ENCODE measurements at places on chromosomes 7 and 10.

DNA sequence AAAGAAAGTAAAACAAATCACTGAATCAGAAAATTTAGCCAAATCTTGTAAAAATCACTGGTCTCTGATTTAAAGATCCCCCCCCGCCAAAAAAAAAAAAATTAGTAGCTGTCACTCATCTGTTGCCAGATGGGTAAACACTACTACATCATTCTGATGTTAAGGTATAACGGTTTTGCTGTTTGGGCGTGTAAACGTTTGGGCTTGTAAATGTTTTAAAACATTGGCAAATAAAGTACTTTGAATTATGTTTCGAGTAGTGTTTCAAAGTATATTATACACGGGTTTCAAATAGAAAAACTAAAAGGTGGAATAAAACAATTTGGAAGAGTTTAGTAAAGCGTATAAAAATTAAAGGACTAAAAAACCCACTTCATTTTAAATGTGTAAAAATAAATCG lies 1.5 kb downstream of the TMEM229A start:
- no peak for DNase-seq

GRCh38 chr10:35025916-35026315 lies 64.2 kb downstream of the CUL2 start:
- DNase-seq: no peak

DNA sequence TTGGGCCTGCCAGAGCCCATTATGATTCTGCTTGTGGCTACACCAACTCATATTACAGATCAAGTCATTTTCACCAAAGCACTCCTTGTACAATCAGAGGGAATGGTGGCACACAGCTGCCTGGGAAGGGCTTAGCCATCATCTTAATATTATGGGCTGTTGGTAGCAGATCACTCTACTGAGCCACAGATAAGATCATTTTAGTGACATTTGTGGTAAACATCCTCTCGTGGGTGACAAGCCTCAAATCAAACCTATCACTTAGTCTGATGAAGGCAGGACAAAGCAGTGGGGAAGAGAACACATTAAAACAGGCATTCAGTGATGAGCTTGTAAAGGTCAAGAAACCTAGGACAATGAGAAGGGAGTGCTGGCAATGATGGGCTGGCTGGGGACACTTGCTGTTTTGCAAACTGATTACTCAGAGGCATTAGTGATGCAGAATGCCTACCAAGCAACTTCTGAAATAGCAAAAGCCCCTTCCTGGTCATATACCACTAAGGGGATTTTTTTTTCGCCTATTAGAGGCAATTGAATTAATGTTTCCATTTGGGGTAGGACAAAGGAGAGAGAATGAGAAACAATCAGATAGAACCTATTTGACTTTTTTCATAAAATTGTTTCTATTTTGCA lies 137.5 kb upstream of the WDR11 start:
- no peak for DNase-seq

GRCh38 chr10:121722665-121723064 lies 124.4 kb upstream of the FGFR2 start:
- no peak for DNase-seq

GRCh38 chr10:24790599-24790998 lies 66.9 kb upstream of the ARHGAP21 start:
- DNase-seq: no peak

GRCh38 chr7:152419473-152420429 lies 16.1 kb downstream of the KMT2C start:
- no peak for DNase-seq

- DNase-seq: no peak
Measured at GRCh38 chr7:80725181-80725611, 86.8 kb downstream of the CD36 start.

GRCh38 chr7:49624611-49625010 lies 148.8 kb upstream of the VWC2 start:
- no peak for DNase-seq

GRCh38 chr7:37471619-37472018 lies 23.0 kb upstream of the ELMO1 start:
- DNase-seq: no peak

GRCh38 chr7:83575436-83575835 lies 73.5 kb downstream of the SEMA3E start:
- no peak for DNase-seq

DNA sequence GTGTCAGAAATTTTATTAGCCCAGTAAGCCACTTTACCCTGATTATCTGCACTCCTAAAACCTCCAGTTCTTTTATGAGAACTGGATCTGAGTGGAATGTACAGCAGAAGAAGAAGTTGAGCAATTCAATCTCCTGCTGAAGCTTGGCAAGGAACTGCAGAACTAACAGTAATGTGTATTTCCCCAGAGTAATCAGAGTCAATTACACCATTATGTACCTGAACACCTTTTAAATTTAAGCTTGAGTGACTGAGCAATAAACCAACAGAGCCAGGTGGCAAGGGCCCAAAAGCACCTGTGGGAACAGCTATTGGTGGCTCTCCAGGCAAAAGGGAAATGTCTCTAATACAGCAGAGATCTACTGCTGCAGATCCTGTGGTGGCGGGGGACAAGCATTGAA lies 40.1 kb upstream of the AKR1C2 start:
- DNase-seq: no peak

DNA sequence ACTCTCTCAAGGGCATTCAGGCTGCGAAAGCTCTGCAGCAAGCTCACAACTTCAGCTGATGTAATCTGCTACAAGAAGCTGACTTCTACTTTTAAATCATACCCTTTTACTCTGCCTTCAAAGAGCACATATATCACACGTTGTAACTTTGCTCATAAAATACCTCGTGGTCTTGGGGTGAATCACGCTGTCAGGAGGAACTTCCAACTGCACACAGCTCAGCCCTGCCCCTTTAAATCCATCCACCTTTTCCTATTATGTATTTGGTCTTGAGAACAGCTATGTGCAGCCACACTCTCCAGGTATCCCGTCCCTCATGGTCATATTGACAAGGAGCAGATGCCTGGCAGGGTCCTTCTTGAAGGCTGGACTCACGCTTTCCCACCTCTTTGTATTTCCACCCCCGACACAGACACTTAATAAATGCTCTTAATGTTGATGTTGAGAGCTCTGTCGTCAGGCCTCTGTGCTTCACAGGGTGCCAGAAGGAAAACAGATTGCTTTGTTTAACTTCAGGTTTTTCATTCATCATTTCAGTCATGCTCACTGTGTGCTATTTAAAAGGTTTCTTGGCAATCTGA lies 47.6 kb downstream of the ICA1 start:
- no peak for DNase-seq

- no peak for DNase-seq
Measured at GRCh38 chr7:147485660-147486210, 1104.8 kb upstream of the C7orf33 start.

DNA sequence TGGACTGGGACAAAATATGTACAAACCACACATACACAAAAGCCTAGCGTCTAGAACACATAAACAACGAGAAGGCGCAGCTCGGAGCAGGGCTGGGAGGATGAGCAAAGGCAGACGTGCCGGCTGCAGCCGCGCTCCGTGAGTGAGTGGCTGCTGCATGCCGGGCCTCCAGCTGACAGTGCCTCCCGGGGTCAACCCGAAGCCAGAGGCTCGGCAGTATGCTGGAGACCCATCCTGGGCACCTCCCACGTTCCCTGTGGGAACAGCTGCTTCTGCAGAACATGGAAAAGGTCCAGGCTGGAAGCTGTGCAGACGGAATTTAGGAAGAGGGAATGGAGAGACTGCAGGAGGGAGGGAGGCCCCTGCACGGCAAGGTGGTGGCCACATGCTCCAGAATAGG lies 3.6 kb upstream of the GPR146 start:
- DNase-seq: no peak

DNA sequence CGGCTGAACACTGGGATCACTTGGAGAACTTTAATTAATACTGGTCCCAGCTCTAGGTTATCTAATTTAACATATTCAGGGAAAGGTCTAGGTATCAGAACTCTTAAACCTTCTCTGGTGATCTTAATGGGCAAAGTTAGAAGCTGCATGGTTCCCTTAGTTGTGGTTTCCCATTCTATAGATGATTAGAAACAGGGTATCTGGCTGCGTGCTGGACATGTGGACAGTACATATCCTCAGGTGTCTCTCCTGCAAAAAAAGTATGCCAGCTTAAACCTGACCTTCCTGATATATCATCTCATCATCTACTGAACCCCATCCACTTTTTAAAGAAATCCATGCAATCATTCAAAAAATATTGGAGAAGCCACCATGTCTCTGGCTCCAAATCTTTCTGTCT lies 284.5 kb upstream of the DKK1 start:
- no peak for DNase-seq

DNA sequence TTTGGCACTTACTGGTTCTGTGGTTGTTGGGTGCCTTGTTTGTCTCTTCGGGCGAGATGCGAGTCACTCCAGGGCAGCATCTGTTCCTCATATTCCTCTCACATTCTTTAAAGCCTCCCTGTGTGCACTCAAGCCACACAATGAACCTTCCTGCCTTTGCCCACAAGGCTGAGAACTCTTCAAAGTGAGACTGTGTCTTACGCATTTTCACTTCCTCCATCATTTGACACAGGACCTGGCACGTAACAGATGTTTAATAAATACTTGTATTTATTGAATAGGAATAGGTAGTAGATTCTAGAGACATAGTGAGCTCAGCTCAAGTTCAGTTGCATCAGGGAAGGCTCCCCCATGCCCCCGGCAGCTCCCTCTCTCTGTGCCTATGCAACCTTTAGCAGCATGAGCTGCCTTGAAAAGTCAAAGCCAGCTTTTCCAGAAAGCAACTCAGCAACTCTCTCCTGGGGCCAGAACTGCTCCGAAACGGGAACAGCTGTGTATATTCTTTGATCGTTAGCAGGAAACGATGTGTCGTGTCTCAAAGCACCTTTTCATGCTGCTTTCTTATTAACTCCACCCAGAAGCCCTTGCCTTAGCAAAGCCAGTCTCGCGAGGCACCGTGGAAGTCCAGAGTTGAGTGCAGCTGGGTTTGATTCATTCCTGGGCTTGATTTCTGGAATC lies 97.5 kb downstream of the PFKFB3 start:
- no peak for DNase-seq

DNA sequence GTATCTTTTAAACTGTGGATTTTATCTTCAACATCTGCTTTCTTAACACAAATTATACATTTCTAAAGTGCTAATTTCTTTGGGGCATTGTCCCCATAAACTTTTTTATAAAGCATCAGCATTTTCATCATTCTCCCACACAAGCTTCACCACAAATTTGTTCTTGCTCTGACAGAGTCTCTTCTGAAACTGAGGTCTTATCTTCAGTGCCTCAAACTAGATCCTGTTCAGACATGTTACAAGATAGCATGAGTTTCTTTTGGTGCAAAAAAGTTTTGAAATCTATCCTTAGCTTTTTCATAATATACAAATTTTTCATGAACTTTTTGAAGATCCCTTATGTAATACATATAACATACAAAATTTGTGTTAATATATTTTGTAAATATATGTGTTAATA lies 346.6 kb downstream of the IPMK start:
- DNase-seq: no peak

GRCh38 chr10:6694447-6695140 lies 114.5 kb upstream of the PRKCQ start:
- no peak for DNase-seq

- no peak for DNase-seq
Measured at GRCh38 chr7:146208492-146208891, 91.9 kb downstream of the CNTNAP2 start.

DNA sequence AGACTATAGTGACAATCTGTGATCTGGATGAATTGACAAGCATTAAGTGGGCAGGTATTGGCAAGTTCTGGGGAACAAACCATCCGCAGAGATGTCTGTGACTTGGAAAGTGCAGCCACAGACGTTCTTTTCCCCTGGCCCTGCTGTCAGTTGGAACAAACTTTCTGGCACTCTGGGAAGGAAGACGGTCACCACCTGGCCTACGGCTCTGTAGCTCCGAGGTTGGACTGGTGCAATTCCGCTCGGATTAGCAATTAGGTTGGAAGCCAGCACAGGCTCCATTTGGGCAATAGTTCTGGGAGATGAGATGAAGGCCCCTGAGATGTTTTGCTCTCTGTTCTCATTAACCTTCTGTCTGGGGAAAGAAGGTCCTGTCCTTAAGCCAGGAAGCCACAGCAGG lies 437.5 kb downstream of the CALN1 start:
- DNase-seq: no peak

- DNase-seq: no peak
Measured at GRCh38 chr7:134366481-134366880, 49.8 kb upstream of the SLC35B4 start.

- DNase-seq: no peak
Measured at GRCh38 chr7:27842851-27843250, 102.9 kb downstream of the TAX1BP1 start.

DNA sequence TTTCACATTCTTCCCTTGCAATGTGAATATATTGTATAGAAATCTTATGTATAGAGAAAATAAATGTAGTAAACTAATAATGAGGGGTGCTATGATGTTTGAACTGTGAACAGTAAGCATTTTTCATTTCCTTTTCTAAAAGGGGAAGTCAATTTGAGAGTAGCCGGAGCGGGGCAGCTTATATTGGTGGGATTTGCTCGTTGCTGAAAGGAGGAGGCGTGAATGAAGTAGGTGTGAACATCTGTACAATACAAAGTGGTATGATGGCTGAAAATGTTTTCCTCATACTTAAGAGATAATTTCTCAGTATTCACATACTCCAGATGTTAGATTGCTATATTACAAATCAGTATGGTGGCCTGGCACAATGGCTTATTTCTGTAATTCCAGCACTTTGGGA lies 87.1 kb downstream of the SRI start:
- no peak for DNase-seq

DNA sequence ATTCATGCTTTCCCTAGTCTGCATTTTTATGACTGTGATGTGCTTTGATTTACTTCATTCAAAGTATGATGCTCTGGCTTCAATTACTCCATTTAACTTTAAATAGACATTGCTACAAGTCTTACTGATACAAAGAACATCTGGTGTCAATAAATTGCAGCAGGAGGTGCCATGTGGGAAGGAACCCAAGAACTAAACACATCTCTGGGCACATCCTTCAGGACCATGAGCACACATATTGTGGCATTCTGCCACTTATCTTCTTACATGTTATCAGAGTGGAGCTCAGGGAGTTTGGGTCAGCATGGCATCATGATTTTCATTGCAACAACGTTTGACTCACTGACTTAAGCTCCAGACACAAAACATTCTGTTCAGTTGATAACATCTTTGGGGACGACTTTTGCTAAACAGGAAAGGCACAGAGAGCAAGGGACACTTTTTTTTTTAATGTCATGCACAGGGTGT lies 227.0 kb downstream of the DKK1 start:
- no peak for DNase-seq
